Body of pancreas (tissue), 4 donors: ENCODE measurements at places on chromosomes 11 and 22. TPM values are rescaled to one million over a fixed set of nuclear protein-coding genes. Genes with fewer than 3 reads are reported as not detected.

WNT7B gene
- not detected for total RNA-seq

SCGB1D2 gene
- total RNA-seq: not detected

DNA sequence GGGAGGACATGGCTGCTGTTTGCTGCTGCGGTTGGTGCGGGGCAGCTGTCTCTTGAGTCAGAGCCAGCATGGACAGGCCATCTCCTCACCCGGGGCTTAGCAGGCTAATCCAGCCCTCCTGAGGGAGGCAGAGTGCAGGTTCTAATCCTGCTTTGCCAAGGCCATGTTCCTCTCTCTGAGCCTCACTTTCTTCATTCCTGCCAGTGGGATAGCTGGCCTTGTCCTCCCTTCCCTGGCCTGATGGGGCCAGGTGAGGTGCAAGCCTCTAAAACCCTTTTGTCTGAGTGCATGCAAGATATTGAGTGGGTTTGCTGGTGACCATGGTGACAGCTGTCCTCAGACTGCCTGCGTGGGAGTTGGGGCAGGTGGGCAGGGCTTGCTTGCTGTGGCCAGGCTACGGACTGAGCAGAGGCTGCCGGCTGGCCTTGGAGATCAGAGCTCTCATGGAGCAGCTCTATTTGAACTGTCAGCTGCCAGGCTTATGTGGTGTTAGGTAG lies 3.6 kb downstream of the USP35 start:
- peak; percentile 93 for DNase-seq

HTR3A gene
- total RNA-seq: 1.0 TPM

DNA sequence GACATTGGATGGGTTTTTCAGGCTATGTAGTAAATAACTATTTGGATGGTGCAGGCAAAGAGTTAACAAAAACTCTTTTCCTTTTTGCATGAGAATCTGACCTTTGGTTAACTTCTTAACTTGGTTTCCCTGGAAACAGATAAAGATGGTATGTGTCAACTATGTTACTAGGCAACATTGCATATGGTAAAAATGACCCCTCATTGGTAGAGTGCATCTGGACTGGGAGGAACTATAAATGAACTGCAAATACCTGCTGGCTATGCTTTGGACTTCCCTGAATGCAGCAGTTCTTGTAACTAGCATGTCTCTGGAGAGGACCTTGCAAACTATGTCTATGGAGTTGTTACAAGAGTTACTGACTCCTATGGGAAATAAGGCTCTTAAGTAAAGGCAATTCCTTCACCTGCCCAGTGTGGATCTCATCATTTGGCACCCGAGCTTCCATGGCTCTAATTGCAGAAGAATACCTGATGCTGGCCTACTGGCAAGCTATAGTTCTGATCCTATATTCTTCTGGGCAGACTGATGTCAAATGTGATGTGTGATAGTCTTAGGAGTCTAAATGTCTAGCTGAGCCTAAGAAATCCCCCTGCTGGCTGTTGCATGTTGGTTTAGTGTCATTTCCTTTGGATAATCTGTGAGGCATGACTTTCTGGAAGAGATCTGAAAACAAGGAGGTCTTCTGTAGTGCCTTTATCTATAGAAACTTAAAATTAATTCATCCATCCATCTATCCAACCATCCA lies 126.7 kb upstream of the MTMR2 start:
- no peak for DNase-seq

- no peak for DNase-seq
Observed at GRCh38 chr22:35470903-35471321, 69.7 kb upstream of the RASD2 start.

DNA sequence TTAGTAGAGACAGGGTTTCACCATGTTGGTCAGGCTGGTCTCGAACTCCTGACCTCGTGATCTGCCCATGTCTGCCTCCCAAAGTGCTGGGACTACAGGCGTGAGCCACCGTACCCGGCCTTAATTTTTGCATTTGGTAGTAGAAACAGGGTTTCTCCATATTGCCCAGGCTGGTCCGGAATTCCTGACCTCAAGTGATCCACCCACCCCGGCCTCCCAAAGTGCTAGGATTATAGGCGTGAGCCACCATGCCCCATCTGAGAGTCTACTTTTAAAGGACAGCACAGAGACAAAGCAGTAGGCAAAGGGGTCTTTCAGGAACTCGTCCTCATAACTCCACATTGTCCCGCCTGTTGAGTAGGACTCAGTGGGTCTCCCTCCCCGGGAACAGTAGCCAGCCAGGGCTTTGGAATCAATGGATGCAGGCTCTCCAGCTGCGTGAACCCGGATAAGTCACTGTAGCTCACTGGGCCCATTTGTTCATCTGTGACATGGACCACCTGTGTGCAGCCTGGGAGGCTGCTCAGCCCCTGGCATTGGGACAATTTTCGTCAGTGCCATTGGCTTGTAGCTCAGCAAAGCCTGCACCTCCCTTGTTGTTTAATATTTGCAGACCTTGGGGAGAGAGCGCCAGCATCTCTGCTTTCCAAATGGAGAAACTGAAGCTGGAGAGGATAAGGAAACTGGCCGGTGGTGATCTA lies 86.1 kb downstream of the ARHGAP8 start:
- no peak for DNase-seq

- no peak for DNase-seq
Observed at GRCh38 chr11:76622493-76623094, 48.0 kb downstream of the LRRC32 start.

DNA sequence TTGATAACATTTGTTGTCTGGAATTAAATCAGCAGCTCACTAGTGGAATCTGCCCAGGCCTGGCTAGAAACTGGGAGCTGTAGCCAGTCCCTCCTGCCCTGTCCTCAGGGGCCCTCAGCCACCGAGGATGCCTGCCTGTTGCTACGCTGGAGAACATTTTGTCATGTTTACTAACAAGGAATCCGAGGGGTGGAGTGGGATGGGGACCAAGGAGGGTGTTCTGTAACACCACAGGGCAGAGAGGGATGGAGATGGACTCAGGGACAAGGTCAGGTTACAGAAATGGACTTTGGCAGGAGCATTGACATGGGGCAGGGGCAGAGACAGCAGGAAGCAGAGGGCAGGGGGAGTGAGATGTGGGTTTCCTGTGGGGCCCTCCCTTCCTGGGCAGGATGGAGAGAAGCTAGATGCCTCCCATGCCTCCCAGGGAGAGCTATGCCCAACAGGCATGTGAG lies 45.8 kb upstream of the AMPD3 start:
- DNase-seq: no peak

MS4A3 gene
- not detected for total RNA-seq

- no peak for DNase-seq
Observed at GRCh38 chr11:36870361-36870760, 272.3 kb upstream of the RAG2 start.

OTOG gene
- total RNA-seq: not detected

DNA sequence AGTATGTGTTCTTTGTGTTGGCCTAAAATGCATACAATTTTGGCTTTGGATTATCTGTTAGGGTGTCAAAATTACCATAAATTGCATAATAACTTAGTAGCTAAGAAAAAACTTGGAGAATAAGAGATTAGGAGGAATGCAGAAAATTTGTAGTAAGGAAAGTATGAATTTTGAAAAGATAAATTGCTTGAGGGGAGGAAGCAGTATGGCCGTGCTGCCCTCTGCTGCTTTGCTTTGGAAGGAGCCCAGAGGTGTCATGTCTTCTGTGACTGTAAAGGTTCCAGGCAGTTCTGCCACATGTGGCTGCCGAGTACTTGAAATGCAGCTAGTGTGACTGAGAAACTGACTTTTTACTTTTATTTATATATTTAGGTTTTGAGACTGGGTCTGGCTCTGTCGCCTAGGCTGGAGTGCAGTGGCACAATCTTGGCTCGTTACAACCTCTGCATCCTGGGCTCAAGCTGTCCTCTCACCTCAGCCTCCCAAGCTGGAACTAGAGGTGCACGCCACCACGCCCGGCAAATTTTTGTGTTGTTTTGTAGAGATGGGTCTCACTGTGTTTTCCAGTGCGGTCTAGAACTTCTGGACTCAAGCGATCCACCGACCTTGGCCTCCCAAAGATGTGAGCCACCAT lies 1.8 kb downstream of the ADSL start:
- DNase-seq: peak; percentile 61

DNA sequence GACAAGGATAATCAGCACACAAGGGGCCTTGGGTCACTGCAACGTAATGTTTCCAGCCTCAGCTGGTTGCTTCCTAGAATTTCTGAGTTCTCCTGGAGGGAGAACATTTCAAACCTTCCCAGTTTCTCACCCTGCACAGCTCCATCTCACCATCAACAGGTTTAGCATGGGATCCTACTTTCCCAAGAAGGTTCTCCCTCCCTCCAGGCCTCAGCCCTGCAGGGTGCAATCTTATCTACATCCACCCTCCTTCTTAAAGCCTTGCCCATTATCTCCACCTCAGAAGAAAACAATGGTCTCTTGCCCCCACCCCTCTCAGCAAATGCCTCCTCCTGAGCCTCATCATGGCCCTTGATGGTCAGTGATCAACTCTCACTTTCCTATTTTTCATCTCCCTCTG lies 23.6 kb downstream of the CADM1 start:
- DNase-seq: no peak

DNA sequence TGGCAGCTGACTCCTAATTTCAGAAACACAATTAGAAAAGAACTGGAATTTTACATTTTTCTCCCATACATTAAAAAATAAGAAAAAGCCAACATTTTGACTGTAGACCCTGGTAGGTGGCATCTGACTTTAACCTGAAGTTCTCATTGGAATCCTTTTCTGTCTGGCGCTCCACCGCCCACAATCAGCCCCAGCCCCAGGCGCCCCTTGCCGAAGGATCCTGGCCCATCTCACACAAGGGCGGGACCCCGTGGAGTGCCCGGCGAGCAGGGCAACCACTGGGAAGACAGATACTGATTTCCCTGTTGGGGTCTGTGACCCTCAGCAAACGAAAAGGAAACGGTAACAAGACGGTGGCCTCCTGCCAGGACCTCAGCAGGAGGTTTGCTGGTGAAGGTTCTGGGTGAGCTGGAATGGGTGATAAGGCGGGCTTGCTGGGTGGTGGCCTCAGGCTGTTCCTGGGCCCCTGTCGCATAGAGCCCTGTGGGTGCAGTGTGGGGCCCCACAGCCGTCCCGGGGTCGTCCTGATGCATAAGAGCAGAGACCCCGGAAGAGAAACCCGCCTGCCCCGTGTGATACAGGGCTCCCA lies 15.7 kb downstream of the TSPO start:
- DNase-seq: no peak

AGBL2 gene
- 5.3 TPM for total RNA-seq

CLDN5 gene
- 36.9 TPM for total RNA-seq

DNA sequence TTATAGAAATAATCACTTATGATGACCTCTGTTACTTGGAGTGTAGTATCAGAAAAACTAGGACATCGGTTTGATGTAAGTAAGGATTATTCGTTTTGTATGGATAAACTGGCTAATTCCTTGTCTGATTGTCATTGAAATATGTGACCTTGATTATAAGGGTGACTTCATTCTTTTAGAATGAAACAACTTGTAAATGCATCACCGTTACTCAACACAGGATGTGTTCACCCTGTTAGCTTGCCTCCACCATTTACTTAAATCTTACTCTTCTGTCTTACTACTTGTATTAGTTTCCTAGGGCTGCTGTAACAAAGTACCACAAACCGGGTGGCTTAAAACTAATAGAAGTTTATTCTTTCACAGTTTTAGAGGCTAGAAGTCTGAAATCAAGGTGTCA lies 7.9 kb downstream of the SFI1 start:
- DNase-seq: no peak

DNA sequence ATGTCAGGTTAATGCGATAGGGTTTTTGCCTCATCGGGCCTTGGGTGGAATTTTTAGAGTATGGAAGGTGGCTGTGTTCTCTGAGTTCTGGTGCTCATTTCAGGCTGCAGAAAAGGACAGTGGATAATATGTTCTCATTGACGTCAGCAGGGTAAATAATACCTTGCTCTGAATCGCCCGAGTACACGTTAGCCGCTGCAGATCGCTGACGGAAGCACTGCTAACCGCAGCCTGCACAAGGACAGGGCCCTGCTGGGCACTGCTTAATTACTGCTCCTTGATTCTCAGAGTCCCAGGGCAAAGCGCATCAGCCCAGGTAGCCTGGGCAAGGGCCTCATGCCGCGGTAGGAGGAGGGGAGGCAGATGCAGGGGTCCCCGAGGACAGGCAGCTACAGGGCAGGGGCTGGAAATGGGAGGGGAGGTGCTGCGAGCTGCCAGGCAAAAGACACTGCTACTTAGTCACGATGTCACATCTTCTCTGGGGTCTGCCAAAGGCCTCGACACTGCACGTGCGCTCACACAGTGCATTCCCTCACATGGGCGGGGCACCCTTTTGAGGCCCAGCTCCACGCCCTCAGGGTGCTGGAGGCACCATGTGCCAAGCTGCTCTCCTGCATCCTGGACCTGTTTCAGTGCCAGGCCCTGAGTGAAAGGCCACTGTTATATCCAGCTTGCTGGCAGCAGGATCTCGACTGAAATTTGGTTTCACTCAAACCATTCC lies 35.2 kb downstream of the PPP2R1B start:
- DNase-seq: peak; percentile 84

DNA sequence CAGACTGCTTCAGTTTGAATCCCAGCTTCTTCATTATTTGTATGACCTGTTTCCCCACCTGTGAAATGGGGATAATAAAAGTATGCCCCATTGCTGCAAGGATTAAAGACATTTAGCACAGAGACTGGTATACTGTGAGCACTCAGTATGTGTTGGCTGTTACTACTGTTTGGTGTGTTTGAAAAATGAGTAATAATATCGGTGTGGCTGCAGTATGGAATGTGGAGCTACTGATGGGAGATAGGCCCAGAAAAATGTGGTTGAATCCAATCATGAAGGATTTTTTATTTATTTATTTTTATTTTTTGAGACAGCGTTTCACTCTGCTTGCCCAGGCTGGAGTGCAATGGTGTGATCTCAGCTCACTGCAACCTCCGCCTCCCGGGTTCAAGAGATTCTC lies 9.1 kb upstream of the C1QTNF4 start:
- no peak for DNase-seq

GRCh38 chr11:68213135-68213515 lies at the start of gene KMT5B:
Gene KMT5B, minus strand, starts transcription at chr11:68213296. Its CDS starts 23,220 bp downstream, at chr11:68190076.
- peak; percentile 61 for DNase-seq

CALCB gene
- 4.2 TPM for total RNA-seq

NAALAD2 gene
- total RNA-seq: not detected

DNA sequence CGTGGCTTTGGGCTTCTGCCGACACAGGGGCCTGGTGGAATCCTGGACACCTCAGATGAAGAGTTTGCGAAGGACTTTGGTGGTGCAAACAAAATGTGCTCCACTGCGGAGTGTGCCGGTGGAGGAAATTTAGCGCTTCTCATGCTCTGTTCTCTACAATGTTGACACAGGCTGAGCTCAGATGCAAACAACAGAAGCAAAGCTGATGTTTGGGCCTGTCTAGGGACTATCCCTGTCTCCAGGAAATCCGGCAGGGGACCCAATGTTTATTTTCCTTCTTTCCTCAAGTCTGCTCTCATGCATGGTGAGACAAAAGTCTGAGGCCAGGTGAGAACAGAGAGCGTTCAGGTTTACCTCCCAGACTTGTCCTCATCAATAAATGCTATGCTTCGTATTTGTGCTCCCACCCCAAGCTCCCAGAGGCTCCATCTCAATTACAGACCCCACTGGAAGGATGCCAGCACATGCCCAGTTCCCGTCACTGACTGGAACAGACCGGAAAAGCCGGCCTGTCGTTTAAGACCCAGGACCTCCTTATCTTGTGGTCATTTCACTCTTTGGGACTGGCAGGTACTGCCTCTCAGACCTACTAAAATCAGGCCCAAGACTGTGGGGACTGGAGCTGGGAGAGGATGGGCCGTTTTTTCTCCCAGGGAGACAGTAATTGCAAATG lies 105.7 kb upstream of the B3GAT1 start:
- no peak for DNase-seq

SYT12 gene
- not detected for total RNA-seq

GRCh38 chr22:46813816-46814597 lies 51.6 kb downstream of the TBC1D22A start:
- no peak for DNase-seq

GRCh38 chr22:49586244-49586748 lies 241.4 kb downstream of the BRD1 start:
- no peak for DNase-seq

GRCh38 chr11:26715133-26715532 lies 6.7 kb downstream of the SLC5A12 start:
- no peak for DNase-seq
